T-helper 9 cell (primary cell): ENCODE measurements at places on chromosomes 4 and X.

DNA sequence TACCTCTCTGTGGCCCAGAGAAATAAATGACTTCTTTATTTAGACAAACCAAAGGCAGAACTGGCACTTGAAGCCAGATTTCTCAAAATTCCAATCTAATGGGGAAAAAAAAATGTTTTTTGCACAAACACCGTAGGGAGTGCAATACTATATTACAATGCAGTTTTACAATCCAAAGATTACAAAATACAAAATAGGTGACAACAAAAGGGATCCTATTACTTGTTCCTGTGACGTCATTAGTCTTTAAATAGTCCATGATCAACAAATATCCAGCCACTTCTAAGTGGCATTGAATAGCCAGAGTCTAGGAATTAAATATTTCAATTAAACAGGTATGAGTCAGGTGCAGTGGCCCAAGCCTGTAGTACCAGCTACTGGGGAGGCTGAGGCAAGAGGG lies 3.0 kb upstream of the APBB2 start:
- no peak for DNase-seq

DNA sequence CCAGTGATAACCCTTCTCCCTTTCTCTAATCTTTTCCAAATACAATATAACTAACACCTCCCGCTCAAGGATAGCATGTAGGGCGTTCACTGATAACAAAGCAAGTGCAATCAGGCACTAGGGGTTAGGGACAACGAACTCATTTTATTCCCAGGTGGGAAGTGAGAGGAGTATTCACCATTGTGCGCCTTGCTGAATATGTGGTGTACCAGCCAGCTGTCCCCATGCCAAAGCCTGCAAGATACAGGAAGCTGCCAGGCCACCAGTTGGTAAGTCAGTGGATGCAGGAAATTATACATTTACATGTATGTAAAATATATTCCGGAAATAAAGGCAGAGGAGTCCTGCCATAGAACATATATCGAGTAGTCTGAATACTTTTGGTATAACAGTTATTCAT lies 6.3 kb upstream of the HPRT1 start:
- DNase-seq = no peak

- DNase-seq = no peak
Measured at GRCh38 chr4:73608689-73609594, 11.3 kb downstream of the RASSF6 start.

DNA sequence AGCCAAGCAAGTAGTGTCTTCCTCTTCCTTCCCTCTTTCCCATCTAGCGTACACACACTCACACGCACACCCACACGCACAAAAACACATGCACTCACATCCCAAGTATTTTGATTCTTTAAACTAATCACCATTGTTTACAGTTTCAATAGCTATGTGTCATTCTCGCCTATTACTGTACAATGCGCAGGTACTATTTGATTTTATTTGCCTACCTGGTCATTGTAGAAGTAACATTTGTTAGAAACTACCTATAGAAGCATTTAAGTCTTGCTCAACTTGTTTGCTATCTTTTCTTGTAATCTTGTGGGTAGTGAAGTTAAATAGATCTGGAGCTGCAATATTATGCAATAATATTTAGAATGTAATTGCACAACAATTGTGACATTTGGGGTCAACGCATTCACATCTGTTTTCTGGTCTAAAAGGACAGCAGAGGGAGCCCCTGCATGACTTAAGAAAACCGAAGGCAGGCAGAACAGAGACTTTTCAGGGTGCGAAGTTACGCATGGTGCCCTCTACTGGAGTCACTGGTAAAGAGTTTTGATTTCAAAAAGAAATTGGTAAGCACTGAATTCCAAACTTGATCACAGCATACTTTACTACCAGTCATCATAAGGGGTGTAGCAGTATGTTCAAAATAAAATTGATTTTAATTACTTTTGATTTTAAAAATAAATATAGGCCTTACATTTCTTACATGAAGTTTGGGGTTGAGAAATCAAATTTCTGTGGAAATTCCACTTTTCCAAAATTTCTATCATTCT lies 503.3 kb upstream of the FAM241A start:
- DNase-seq = no peak

DNA sequence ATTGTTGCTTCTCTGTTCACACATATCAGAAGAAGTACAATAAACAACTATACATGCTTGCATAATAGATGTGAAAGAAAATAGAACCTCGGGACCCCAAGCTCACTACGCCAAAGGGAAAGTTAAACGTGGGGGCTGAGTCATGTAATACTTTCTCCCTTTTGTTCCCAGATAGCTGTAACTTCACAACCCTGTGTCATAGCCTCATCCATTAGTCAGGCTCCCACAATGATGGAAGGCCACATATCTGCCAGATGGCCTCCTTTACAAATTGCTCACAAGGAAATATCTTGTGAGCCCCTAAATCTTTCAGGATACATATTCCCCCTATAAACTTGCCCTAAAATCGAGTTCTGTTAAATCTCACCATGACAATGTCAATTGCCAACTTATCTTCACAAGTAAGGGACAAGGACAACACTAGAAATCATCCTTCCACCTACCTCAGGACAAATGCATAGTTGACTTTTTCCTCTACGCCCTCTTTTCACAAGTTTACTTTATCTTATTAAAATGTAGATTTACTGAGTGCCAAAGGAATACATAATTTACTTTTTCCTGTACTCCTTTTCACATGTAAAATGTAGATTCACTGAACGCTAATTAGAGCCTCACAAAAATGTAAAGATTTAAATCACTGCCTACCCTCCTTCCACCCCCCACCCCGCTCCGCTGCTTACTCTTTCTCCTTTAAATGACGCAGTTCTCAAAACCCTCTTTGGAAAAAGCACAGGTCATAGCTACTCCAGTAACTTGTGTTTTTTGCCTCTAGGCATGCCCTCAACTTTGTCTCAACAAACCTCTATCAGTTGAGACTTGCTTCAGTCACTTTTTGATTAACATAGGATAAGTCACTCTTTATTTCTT lies 477.1 kb downstream of the DTHD1 start:
- no peak for DNase-seq

GRCh38 chrX:130395341-130395740 lies 6.4 kb upstream of the RBMX2 start:
- no peak for DNase-seq
